Activated T-cell treated with anti-CD3 and anti-CD28 coated beads for 4 hours (primary cell): ENCODE measurements at places on chromosomes 3 and 15.

GRCh38 chr3:14286887-14287500 is 108.4 kb downstream of the LSM3 start:
- DNase-seq: no peak

DNA sequence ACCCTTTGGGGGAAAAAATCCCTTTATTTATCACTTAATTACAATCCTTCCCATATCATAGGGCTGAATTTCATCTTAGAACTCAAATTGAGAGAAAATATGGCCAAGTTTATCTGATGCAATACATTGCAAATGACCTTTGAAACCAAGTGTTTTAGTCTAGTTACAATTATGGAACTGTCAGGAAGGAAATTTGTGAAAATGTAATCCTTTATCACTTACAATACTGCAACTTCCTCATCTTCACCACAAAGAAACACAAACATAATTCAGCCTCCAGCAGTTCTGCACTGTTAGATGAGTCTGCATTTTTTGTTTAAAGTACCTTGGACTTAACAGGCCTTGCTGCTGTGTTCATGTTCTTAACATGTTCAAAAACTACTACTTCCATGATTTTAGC is 4.6 kb downstream of the CCPG1 start:
- DNase-seq: no peak

DNA sequence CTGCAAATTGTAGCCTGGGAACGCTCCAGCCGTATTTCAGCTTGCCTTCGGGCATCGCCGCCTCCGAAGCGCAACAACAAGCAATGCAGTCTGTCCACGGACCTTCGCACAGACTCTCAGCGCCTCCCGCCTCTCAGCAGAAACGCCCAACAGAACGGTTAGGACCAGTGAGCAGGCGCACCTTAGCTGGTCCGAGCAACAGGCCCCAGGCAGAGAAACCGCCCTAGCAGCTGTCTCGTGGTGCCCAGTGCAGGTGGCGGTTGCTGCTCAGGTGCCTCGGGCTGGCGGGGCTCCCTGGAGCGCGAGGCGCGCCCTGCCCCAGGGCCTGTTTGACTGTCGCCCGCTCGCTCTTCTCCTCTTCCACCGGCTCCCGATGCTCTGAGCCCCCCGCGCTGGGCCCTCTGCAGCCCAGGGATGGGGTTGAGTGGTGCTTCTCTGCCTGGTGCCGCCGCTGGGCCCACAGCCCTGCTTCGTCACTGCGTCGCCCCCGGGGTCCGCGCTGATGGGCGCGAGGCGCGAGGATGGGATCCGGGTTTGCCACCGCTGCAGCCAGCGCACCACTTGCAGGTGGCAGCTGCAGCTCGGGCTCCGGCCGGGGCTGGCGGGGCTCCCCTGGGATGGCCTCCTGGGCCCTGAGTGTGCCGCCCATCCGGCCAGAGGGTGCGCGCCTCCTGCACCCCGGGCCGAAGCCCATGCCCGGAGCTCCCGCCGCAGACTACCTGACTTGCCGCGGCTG is 268.4 kb upstream of the FRG2C start:
- DNase-seq: no peak

- DNase-seq: no peak
These were observed 190.4 kb upstream of the ICE2 start for GRCh38 chr15:60669351-60669750.

DNA sequence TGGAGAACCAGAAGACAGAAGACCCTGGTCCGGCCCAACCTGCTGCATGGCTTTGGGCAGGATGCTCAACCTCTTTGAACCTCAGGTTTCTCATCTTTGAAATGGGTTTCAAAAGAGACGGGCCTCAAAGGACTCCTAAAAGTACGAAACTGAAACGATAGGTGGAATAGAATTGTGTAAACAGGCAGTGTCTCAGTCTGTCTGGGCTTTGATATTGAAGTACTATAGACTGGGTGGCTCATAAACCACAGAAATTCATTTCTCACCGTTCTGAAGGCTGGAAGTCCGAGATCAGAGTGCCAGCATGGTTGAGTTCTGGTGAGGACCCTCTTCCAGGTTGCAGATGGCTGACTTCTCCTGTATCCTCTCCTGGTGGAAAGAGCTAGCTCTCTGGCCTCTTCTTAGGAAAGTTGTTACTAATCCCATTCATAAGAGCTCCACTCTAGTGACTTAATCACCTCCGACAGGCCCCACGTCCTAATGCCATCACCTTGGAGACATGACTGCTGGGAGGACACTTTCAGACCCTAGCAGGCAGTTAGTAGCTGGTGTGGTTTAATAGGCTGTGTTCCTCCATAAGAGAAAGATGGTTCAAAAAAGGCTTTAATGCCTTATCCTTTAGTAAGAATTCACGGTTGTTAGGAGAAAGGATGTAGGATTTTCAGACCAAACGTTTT is 35.7 kb downstream of the SSUH2 start:
- DNase-seq: no peak

- DNase-seq: no peak
These were observed at the start of gene SLC28A2 for GRCh38 chr15:45251888-45252287. Gene SLC28A2 (plus strand): TSS chr15:45252234. CDS start chr15:45253216, 982 bp downstream.

DNA sequence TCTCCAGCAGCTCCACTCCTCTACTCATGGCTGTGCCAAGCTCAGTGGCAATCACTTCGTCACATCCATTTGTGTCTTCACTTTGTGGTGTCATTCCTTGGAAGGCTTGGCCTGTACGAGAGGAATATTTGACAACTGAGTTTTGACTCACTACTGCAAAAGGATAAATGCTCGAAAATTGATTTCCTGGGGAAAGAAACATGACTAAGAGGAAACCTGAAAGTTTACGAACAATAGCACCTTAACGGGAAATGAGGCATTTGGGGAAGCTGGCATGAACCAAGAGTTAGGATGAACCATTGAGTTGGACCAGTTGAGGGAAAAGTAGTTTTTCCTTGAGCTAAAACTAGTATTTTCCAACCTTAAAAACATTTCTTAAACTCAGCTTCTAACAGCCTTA is 74.2 kb upstream of the ABHD17C start:
- DNase-seq: no peak

- no peak for DNase-seq
These were observed 167.8 kb upstream of the CCDC54 start for GRCh38 chr3:107209302-107209990.

- no peak for DNase-seq
These were observed 2.0 kb downstream of the PLA2G4B start for GRCh38 chr15:41840673-41841072.

- no peak for DNase-seq
These were observed 106.8 kb upstream of the CDIN1 start for GRCh38 chr15:36472672-36473071.

GRCh38 chr3:69009559-69010410 is 3.7 kb downstream of the EOGT start:
- no peak for DNase-seq

DNA sequence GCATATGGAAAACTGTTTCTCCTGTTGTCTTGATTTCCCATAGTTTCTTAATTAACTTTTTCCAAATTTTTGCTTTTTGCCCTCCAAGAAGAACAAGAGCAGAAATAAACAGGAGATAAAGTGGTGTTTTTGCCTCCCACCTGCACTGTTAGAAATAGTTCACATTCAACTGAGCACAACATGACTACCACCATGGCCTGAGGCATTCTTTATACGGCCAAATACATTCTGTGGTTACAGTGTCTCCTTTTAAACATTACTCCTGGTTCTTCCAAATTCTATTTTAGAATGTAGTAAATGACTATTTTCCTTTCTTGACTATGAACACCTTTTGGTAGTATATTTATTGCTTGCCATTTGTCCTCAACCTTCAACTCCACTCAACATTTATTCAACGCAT is 98.5 kb downstream of the LARS2 start:
- no peak for DNase-seq

- DNase-seq: no peak
These were observed 23.0 kb upstream of the CCK start for GRCh38 chr3:42289026-42289425.

GRCh38 chr3:56347219-56347871 is 120.9 kb downstream of the ERC2 start:
- DNase-seq: no peak

DNA sequence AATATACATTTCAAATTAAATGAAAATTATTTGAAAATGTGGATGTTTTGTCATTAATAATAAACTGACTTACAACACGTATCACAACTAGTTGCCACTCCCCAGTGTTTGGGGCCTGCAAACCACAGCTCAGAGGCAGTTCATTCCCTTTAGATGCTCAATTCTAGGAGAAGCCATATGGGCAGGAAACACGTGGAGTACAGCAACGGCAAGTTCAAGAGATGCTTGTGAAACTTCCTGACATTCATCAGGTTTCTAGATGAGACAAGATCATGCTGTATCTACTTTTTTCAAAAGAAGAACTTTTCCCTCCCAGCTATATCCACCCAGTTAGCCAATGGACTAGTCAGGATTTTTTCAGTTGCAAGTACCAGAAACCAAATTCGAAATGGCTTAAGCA is 17.6 kb upstream of the PLA2G4D start:
- no peak for DNase-seq

DNA sequence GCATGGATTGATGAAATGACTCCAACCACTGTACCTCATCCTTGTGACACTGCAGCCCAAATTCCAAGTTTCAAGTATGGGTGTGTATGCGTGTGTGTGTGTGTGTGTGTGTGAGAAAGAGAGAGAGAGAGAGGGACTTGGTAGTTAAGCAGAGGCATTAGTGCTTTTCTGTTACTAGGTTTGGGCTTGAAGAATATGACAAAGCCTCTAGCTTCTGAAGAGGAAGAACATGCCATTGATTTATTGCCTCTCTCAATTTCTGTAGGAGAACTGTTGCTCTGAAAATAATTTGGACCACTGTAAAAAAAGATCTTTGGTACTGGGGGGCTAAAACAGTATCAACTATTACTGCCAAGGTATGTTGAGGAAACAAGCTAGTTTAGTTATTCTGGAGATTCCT is 139.2 kb downstream of the AQP9 start:
- DNase-seq: no peak

GRCh38 chr15:64665179-64665578 is 110.2 kb downstream of the RBPMS2 start:
- no peak for DNase-seq

GRCh38 chr3:117404141-117404540 is 694.6 kb downstream of the TUSC7 start:
- no peak for DNase-seq

DNA sequence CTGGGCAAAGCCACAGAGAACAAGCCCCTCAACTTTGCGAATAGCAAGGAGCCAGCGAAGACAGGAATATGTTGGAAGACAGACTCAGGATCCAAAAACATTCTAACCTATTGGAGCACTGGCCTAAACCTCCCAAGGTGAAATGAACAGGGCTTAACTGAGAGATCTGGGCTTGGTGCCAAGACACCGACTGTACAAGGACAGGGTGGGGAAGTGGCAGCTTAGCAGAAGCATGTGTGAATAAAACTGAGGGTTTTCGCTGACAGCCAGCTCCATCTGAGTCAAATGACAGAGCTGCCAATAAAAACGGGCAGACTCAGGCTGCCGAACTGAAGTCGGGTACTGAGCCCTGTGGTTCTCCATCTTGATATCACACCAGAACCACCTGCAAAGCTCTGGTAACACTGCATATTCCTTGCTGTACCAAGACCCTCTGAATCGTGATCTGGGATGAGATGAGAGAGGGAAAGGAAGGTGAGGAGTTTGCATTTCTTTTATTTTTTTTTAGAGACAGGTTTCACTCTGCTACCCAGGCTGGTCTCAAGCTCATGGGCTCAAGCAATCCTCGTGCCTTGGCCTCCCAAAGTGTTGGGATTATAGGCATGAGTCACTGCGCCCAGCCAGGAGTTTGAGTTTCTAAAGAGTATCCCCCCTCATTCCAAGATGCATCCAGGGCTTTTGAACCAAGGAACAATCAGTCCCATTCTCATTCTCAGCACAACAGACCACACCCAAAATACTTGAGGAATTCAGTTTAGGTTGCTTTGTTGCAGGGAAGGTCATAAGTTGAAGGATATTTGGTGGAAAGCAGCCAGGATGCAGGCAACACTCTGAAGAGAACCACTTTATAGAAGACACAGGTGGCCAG is 6.0 kb upstream of the PLCB2 start:
- no peak for DNase-seq

DNA sequence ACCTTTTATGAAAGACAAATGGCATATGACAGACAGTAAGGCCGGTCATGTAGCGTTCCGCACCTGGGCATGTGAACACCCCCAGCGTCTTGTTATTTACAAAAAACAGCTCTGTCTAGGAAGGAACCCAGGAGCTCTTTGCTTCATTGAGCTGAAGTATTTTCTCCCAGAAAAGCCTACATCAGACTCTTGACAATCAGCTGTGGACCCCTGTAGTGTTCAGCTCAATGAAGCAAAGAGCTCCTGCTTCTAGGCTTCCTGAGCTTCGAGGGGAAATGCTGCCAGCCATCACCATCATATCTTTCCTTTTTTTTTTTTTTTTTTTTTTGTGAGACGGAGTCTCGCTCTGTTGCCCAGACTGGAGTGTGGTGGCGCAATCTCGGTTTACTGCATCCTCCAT is 4.1 kb downstream of the ASB14 start:
- no peak for DNase-seq

GRCh38 chr15:84033793-84034553 is 201.6 kb upstream of the GOLGA6L4 start:
- DNase-seq: no peak

GRCh38 chr15:68224546-68225250 is 4.8 kb downstream of the CLN6 start:
- no peak for DNase-seq

- DNase-seq: no peak
These were observed 4.8 kb downstream of the PAQR5 start for GRCh38 chr15:69303337-69304181.

DNA sequence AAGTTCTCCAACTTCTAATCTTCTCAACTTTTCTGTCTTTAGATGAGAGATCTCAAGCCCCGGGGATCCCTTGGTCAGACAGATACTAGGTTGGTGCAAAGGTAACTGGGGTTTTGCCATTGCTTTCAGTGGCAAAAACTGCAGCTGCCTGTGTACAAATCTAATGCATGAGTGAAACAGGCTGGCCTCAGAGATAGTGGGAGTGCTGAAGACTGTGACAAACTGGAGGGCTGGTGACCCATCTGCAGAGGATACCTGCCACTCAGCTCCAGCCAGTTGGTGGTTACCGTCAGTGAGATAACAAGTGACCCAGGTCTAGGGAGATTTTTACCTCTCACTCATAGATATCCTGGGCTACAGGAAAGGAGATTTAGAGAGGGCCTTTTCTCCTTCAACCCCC is 85.7 kb downstream of the RYR3 start:
- DNase-seq: no peak

- DNase-seq: no peak
These were observed 109.9 kb downstream of the PDCD6IP start for GRCh38 chr3:33908250-33908851.

DNA sequence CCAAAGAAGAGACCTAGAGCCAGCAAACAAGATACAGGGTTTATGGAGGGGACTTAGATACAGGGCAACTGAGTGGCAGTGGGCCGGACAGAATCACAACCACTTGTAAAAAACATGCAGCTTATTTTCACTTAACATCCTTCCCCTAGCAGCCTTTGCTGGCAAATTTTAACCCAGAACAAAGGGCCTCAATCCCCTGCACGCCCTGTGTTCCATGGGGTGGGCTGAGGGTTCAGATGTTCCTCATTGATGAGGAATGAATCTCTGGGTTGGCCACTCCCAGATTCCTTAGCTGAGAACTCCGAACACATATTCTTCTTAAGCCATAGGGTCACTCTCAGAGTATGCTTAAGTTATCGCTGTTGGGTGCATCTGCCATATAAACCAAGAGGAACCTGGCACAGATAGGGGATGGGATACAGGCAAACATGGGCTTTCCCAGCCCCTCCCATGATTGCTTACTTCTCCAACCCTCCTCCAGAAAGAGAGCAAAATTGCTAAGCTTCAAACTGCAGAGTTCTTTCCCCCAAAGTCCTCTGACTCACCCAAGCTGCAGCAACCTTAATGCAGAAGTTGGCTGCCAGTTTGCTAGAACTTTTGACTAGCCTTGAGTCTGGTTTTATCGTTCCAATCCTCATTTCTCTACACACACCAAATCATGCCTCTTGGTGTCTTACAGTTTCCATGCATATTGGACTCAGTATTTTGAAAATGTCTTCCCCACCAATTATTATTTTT is 146.9 kb downstream of the CD47 start:
- no peak for DNase-seq
